ENCODE measurements at places on chromosomes 5 and 9.

DNA sequence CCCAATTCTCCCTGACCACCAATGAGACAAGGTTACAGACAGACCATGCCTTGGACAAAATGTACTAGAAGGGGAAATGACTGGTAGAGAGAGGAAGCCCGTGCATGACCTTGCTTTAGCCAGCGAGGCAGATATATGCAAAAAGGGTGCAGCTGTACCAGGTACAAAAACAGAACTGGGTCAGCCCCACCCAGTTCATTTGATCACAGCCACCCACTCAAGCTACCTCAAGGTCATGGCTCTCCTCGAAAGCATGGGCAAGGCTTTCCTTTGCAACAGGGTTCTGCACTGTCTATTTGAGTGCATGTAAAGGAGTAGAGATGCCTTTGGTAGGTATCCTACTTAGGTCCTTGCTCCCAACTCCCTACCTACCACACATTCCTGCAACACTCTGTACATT, 33.3 kb downstream of the TLE1 start:
- no peak for DNase-seq

DNA sequence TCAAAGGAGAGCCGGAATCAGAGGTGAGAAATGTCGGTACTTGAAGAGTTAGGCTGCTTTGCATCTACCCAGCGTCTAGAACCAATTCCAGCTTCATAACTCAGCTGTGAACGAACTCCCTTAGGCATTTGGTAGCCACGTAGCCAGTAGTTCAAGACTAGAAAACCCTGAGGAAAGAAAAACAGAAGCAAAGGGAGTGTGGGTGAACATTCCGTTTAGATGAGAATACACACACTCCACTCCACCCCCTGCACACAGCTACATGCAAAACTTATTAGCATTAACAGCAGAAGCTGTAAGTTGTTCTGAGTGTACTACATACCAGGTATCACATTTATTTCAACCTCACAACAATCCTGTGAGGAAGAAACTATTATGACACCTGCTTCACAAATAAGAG, 78.3 kb downstream of the SMIM23 start:
- DNase-seq: peak; percentile 80

DNA sequence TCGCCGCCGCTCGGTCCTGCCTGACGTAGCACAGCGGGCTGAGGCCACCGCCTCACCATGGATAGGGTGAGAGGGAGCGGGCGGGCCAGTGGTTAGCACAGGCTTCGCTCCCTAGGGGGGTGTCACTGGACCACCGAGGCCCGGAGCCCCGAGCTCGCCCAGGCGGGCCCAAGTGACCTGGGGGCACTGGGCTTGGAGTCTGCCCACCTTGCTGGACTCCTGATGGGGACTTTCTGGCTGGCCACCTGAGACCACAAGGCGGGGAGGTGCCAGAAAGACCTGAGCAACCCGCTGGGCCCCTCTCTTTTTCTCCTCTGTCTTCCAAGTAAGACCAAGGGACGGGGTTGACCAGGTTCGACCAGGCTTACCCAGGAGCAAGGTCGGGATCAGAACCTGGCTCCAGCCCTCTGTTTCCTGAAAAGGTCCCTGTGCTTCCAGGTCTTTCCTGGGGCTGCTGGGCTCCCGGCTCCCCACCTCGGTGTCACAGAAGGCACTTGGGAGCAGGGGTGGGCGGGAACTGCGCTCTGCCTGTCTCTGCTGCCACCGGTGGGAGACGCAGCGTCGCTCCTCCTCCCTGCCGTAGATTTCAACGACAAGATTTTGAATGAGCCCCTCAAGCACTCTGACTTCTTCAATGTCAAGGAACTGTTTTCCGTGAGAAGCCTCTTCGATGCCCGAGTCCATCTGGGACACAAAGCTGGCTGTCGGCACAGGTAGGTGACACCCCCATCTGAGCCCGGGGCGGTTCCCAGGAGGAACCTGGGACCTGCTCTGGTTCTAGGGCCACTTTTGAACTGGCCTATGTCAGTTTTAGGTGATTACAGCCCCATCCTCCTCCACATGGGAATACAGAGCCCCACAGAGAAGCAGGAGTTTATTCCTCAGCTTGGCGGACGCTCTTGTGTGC, 1.0 kb downstream of the MRPS2 start:
- DNase-seq: no peak

- DNase-seq: no peak
These were observed 9.5 kb upstream of the WDR5 start for GRCh38 chr9:134126373-134126772.

All from ELR (cell line).